ENCODE measurements at places on chromosomes 11 and 22.

GRCh38 chr11:34002420-34002819, 49.1 kb upstream of the CAPRIN1 start:
- DNase-seq: peak; percentile 40

DNA sequence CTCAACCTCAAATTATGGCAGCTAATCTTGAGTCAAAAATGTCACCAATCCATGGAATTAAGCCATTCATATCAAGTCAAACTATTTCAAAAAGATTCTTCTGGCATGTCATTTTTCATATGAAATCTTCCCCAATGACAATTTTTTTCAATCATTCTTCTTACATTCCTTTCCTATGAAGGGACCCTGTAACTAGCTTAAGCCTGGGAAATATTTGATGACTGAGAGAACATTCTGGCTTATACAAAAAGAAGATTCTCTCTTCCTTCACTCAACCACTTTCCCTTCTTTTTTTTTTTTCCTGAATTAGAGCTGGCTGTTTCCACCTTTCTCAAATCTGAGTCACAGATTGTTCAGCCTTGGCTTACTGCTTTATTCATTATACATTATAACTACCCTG, 903.7 kb downstream of the FAM181B start:
- DNase-seq: no peak

- no peak for DNase-seq
Measured at GRCh38 chr22:20031732-20032406, 11.0 kb downstream of the TANGO2 start.

DNA sequence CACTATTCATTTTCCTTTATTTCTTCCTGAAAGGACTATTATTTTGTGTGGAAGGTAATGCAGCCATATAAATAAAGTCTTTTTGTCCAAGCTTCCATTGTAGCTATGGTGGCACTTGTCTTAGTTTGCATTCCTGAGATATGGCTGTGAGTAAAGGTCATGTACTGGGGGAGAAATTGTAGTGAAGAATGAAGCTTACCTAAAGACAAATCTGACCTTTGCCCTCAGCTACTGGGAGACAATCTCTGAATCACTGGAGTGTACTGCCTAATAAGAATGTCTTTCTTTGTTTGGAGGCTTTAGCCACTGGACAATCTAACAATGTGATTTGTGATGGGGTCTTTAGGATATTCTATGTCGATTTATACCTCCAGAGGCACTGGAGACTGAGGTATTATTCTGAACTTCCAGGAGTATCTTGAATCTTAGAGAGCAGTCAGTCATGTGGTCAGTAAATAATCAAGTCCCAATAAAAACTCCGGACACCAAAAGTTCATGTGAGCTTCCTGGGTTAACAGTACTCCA, 39.7 kb upstream of the OR5AK2 start:
- DNase-seq: no peak

GRCh38 chr11:103794262-103794661, 242.2 kb upstream of the DDI1 start:
- peak; percentile 7 for DNase-seq

DNA sequence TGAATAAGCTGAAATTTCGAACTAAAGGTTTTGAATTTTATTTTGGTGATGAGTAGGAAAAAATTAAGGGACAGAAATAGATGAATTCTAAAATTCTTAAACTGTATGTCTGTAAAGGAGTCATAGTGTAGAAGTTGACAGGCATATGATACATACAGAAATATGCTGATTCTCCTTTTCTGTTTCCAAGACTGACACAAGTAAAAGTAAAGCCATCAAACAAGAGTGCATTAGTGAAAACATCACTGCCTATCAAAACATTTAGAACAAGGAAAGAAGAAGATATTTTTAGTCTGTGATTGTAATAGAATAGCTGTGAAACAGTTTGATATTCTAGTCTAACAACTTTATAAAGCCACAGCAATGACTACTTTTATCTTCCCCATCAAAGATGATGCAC, 1318.0 kb upstream of the TENM4 start:
- DNase-seq: no peak

DNA sequence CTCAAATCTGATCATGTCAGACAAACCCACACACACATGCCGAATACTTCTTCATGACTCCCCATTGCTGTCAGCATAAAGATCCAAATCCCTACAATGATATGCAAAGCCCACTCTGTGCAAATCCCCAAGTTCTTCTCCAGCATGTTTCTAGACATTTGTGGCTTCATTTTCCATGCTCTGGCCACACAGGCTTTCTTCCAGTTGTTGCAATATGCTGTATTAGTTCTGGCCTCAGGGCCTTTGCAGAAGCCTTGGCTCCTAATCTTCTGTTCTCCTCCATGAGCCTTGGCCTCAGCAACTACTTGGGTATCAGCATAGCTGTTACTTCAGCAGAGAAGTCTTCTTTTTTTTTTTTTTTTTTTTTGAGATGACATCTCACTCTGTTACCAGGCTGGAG, 49.6 kb downstream of the NAV2 start:
- DNase-seq: no peak

- DNase-seq: no peak
Measured at GRCh38 chr11:90373971-90374370, 151.1 kb upstream of the CHORDC1 start.

- no peak for DNase-seq
Measured at GRCh38 chr11:30326114-30326778, 3.3 kb downstream of the ARL14EP start.
